ENCODE measurements at places on chromosomes 5 and 9.

- no peak for DNase-seq
Observed at GRCh38 chr9:133592731-133593409, 16.3 kb downstream of the FAM163B start.

DNA sequence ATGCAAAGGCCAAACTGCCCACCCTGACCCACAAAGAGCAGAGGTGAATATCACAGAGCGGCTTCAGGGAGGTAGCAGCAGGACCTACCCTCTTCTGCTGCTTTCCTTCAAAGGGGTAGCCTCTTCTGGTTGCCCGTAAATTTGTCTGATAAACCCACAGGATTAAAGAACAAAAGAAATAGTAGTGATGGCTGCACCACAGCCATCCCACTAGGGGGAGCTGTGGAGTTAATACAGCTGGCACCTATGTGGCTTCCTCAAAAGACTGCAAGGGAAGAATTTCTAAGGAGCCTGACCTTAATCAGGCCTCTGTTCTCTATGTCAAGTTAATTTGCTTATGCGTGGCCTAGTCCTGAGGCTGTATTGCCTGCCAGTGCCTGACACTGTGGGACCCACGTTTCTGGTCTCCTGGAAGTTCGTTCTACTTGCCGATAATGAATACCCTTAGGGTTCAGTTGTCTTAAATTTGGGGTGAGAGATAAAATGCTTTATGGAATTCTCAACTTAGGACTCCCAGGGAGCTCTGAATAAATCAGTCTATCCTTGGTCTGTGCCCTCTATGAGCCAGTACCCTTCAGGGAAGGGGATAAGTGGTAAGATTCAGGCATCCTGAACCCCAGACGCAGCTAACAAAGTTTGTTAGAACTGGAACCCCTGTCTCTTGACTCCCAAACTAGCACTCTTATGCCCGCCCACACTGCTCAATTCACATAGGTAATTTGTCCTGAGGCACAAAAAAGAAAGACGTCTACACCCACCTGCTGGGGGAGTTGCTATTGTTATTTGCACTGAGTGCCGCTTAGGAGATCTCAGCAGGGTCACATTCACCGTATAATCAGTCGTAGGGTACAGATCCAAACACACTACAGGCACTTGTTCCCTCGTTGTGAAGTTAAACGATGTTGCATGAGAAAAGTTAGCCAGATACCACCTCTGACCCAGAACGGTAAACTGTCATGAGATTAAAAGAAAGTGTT, 77.1 kb downstream of the SUSD1 start:
- DNase-seq: no peak

DNA sequence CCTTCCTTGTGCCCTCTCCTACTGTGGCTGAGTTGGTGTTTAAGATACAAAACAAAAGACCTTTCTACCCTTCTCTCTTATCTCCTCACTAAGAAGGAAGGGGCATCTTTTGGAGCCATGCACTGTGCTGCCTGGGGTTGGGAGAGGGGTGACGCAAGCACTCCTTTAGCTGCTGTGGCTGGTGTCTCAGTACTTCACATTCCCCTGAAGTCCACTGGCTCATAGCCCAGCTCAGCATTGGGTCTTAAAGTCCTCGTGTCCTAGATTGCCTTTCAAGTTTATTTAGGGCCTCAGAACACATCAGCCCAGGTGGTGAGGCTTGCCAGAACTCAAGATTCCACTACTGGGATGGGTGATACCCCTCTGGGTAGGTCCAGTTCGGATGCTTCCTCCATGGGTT, 325.9 kb upstream of the CYLC2 start:
- no peak for DNase-seq

DNA sequence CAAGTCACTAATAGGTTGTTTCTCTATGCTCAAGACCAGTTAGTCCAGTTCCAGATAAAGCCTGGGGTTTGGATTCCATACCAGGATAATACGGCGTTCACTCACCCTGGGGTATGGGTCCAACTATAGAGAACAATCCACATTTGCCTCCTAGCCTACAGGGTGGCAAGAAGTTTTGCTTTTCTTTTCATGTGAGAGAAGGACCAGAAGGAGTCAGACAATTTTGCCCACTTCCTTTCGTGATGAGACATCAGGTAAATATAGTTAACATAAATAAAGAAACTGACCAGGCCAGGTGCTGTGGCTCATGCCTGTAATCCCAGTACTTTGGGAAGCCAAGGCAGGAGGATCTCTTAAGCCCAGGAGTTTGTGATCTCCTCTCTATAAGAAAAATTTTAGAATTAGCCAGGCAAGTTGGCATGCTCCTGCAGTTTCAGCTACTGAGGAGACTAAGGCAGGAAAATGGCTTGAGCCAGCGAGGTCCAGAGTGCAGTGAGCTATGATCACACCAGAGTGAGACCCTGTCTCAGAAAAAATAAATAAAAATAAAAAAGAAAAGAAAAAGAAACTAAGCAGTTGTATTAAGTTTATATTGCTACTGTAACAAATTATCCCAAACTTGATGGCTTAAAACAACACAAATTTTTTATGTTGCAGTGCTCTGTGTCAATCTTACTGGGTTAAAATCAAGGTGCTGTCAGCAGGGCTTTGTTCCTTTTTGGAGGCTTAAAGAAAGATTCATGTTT, 7.5 kb upstream of the REEP5 start:
- no peak for DNase-seq

DNA sequence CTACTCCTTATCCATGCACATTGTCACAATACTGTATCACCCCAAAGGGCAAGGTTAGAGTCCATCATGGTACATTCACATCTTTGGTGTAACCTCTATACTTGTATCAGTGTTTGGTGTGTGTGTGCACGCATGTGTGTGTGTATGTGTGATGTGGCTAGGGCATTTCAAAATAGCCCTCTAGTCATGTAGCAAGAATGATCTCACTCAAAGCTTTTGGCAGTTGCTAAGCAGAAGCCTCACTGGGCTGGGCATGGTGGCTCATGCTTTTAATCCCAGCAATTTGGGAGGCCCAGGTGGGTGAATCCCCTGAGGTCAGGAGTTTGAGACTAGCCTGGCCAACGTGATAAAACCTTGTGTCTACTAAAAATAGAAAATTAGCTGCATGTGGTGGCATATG, 245.3 kb downstream of the ADGRV1 start:
- DNase-seq: no peak

GRCh38 chr9:32092031-32092430, 292.4 kb upstream of the ACO1 start:
- DNase-seq: no peak

Data from cortex of kidney (tissue), 1 donor.